Fibroblast of the conjunctiva (primary cell): ENCODE measurements at places on chromosomes 11 and 22.

DNA sequence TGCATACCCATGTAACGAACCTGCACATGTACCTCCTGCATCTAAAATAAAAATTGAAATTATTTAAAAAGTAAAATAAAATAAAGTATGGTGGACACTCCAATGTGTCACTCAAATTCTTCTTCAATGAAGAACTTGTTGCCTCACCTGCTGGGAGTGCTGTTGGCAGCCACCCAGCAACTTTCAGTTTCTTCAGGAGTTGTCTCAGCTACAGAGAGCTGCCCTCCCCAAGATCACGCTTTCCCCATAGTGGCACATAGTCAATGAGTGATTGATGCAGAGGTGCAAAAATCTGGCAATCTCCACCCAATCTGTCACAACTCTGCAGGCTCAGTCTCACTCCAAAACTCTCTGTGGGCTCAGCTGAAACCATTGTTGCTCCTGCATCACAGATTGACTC lies 92.3 kb upstream of the C11orf87 start:
- DNase-seq: no peak

DNA sequence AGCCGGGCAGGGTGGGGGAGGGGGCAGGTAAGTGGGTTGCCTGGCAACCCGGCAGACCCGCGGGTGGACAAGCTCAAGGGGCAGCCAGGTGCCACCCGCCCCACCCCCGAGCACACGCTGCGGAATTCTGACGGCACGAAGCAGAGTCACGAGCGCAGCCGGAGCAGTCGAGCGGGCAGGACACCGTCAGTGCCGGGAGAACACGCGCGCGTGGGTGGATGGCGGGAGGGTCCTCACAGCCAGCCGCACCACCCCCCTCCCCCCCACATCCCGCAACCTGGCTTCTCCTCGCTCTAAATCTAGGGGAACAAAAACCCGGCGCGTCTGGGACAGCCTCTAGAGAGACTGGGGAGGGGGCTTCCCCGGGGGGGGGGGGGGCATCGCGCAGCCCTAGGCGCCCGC lies 133.1 kb upstream of the HSD17B12 start:
- no peak for DNase-seq

DNA sequence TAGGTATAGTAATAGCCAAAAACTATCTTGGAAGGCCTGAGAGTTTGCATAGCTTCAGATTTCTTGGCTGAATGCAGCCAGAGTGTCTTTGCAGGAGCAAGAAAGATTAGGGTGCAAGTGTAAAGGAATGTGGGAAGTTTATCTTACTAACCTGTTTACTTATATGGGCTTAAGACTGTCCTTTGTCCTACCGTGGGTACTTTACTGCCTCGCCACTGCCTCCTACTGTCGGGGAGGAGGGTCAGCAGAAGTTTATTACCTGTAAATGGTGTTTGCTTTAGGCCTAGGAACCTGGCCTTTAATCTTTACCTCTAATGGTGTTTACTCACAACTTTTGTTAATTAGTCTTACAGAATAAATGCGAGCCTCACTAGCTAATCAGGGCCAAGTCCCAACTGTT lies 633.8 kb downstream of the DLG2 start:
- no peak for DNase-seq

DNA sequence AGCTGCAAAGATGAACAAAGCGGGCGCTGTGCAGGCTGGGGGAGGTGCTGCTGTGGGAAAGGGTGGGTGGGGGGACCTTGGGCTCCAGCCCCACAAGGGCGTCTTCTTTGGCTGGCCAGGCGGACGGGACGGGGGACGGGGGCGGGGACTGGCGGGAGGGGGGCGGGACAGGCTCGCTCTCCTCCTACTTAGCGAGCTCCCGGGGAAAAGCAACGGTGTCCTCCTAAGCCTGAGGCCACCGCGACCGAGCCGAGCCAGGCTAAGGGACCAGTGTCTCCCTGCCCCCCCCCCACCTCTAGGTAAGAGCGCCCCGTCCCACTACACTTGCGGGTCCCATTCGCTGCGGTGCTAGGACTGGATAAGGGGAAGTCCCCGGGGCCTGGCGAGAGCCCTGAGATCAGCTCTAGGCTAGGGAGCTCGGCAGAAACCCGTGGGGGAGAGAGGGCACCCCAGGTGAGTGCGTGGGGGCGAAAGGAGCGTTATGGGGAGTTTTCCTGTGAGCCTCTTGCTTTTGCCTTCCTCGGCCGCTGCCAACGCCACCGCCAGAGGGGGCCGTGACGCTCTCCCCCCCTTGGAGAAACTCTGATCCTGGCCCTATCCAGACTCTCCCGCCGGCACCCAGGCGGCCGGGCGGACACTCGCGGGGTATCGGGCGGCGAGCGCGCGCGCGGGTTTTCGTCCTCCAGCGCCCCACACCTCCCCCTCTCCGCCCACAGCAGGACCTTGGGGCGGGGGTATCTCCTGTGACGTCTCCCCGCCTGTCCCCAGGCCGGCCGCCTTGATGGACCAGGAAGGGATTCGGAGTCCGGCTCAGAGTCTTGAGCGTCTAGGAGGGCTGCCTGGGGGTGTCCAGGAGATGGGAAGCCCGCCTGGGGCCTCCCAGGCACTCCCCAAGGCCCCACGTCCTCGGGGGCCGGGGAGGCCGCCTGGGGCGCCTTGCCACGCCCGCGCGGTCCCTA lies at the start of gene PHLDB1:
Gene PHLDB1 (plus strand): TSS at position 215 of the 959 bp plus-strand sequence. CDS start 6,222 bp downstream, outside the sequence.
- DNase-seq: no peak
